ENCODE measurements at places on chromosomes 6 and 20. TPM values are rescaled to one million over a fixed set of nuclear protein-coding genes. Genes with fewer than 3 reads are reported as not detected.

DNA sequence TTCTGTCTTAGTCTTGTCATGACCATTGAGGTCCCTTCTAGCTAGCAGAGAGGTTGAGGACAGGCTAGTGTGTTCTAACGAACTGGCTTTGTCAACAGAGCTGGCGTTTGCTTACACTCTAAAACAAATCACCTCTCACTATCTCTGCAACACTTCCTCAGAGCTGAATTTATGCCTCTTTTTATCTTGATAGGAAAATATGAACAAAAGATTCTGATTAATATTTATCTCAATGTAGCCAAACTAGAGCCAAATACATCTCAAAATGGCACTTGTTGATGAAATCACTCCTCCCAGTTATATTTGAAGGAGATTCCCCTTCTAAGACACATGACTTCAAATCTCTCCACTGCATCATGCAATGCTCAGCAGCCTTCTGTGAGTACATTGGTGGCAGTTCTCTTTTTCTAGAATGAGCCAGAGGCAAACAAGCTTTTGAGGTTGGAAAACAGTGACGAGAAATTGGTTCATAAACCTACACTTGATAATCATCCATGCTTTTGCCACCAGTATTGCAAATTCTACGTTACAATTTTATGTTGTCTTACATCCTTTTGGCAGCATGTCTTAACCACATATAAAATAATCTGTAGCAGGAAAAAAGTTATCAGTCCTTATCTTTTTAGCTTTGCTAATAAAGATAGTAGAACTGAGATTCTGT lies 615.7 kb upstream of the CITED2 start:
- no peak for DNase-seq

- peak; percentile 14 for DNase-seq
Observed at GRCh38 chr6:70164556-70164955, 138.3 kb downstream of the COL9A1 start.

- DNase-seq, result no peak
Observed at GRCh38 chr20:300345-300990, 3.1 kb downstream of the ZCCHC3 start.

GRCh38 chr6:21800948-21801438 lies 207.4 kb downstream of the SOX4 start:
- no peak for DNase-seq

BPIFB2 gene
- not detected for total RNA-seq

ADGRF1 gene
- 0.10 TPM for total RNA-seq

TRAM2 gene
- total RNA-seq, result 16.8 TPM

DNA sequence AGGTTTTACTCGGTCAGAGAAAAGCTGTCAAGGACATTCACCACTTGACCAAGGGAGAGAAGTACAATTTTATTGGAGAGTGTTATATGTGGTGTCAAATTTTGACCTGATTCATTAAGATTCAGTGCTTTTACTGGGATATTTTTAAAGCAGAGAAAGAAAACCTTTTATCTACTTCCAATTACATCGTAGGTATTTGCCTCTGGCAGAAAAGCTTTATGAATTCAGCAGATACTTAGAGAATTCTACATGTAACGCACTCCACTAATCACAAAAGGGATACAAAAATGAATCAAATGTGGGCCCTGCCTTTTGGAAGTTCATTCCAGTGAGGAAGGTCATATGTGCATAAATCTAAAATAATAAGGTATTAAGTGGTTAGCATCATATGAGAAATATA lies 133.7 kb downstream of the STXBP5 start:
- DNase-seq, result no peak

GRCh38 chr6:42045538-42046460 lies 4.5 kb upstream of the TAF8 start:
- DNase-seq, result peak; percentile 43

DNA sequence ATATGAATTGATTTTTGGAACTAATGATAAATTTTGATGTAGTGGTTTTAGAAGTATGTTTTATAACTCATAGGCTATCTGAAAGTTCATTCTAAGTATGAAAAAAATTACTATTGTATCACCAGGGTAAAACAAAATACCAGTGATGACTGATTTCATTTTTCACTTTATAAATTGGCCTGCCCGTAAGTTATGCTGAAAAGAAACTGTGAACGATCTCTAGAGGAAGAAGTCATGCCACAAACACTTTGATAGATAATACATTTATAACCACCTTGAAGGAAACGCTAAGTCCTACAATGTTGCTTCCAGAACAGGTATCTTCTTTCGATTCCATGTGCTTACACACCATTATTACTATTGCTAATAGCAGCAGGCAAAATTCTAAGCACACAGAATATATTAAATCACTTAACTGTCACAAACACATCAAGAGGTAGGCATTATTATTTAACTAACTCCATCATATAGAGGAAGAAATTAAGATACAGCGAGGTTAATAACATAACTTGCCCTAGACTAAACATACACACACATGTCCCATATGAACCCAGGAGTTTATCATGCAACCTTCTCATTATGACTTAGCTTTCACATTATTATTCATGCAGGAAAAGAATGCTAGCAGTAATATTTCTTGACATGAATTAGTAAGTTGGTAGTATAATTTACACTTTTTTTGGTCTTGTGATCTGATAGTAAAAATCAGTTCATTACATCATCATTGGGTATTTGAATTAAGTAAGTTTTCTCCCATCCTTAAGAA lies 44.7 kb downstream of the RGS17 start:
- DNase-seq, result no peak

TAP1 gene
- 17.4 TPM for total RNA-seq

MAFB gene
- 20.6 TPM for total RNA-seq

DNA sequence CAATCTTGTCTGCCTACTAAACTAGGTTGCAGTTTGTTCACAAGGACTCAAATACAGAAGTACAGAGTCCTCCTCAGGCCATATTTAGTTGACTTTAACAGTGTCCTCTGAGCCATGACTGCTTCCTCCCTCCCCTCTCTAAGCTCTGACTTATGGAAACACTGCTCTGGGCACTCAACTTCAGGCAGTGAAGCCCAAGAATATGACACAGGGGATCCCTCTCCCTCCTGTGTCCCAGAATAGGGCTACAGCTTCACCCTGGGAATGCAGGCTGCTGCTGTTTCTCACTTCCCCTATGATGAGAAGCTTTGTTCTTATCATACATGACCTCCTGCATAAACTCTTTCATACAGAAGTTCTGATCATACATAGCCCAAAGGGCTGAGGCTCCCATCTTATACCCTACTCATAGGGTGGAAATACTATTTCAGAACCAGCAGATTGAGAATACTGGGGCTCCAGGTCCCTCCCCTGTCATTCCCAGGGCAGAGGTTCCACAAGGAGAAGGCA lies 97.3 kb upstream of the UST start:
- no peak for DNase-seq

Measured in skin of body (tissue), 3 donors.